Smooth muscle cell of the brain vasculature (primary cell): ENCODE measurements at places on chromosomes 2 and 18.

- no peak for DNase-seq
Observed at GRCh38 chr2:184727813-184728212, 129.5 kb downstream of the ZNF804A start.

DNA sequence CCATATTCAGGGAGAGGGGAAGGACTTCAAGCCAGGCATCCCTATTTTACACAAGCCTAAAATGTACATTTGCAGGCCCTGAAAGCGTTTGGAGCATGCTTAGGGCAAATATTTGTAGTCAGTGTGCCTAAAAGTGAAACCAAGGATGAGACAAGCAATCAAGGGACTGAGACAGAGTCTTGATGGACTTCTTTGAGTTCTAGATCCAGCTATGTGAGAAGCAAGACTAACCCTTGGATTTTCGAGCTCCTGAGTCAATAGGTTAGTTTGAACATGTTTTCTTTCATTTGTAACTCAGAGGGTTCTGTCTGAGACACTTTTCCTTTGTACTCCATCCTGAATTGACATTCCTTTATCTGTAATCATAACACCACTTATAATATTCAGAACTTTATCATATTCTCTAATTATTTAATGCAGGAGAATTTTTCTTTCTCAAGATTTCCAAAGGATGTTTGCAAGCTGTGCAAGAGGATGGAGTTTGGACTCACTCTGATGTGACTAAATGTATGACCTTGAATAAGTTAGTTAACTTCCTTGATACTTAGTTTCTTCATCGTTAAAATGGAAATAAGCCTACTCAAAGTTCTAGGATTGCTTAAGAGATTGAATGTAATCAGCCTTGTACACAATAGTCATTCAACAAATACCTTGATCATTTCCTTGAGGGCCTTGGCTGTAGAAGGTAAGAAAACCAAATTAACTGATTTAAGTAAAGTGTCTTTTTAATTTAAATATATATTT lies 1237.8 kb upstream of the ZEB2 start:
- no peak for DNase-seq

DNA sequence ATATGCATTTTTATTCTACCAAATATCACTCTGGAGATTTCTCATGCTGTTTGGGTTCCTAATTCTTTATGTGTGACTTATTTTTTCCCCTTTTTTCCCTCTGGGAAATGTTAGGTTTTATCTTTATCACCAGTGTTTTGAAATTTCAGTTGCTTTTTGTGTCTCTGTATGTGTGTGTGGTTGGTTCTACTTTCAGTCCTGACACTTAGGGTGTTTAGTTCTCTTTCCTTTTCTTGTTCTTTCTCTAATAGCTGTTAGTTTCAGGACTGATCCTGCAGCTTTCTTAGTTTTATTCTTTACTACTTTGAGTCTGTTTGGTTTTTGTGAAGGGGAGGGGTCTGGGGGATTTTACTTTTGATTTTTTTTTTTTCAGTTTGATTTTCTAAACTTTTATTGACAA lies 23.1 kb downstream of the PPM1B start:
- no peak for DNase-seq

DNA sequence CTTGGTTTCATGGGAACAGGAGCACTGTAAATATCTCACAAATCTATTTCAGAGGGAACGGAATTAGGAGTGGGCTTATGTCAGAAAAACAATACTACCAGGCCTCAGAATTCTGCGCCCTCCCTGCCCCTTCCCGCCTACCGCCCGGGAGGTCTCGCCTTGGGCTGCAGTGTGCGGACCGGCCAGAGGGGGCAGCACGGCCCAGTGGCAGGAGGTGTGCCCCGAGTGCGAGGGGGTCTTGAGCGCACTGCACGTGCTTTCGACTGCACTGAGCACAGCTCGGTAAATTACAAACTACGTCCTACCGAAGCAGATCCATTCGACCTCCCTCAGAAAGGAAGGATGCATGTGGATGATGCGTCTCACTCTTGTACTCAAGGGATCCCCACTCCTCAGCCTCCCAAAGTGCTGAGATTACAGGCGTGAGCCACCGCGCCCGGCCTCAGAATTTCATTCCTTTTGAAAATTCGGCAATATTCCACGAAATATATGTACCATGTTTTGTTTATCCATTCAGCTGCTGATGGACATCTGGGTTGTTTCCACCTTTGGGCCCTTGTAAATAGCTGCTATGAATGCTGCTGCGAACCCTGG lies 297.0 kb downstream of the BCL2 start:
- no peak for DNase-seq

GRCh38 chr18:28039691-28040090 lies 137.2 kb downstream of the CDH2 start:
- DNase-seq, result no peak

DNA sequence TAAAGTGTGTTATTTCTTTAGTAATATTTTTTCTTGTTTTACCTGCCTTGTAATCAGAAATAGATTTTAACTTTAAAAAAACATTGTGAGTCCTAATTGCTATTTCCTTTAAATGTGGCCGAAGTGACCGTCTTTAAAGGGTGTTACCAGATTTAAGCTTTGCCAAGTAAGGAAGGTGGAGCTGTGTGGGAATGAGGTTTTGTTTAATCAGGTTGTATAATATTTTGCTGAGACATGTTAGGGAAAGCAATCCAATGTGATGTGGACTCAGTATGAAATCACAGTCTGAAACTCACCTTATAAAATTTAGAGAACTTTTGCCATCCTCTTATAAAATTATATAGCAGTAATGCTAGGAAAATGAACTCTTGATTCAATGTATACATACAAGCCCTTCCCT lies 32.9 kb upstream of the ITPRID2 start:
- DNase-seq, result no peak

- no peak for DNase-seq
Observed at GRCh38 chr18:40707797-40708196, 1247.2 kb upstream of the PIK3C3 start.

DNA sequence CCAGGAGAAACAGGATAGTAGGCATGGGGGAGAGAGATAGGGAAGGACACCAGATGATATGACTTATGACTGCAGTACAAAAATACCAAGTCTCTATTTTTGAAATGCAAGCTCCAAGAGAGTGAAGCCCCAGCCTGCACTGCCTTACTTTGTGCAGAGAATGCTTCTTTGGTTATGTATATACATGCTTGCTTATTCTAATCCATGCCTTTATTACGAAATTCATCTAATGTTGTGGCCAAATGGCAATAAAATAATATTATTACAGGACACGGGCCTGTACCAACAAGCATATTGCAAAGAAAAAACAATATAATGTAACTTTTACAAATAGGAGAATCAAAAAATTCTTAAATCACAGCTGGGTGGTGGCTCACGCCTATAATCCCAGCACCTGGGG lies 110.8 kb downstream of the BCL11A start:
- no peak for DNase-seq

- DNase-seq, result no peak
Observed at GRCh38 chr2:189142893-189143759, 36.4 kb downstream of the COL5A2 start.

DNA sequence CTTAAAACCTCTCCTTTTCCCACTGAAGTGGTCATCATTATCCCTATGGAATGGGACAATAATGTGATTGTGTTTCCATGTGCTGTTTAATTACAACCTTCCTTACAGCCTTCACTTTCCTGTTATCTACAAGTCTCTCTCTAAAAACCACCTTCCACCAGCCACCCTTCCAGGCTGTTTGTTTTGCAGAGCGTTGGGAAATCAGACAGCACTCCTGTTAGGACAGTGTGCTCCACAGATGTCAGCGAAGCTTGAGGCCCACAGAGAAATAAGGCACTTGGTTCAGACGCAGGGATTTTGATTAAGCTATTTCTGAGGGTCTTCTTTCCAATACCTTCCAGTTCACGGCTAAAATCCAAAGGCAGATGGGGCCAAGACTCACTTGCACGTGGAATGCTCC lies 32.3 kb upstream of the ASPRV1 start:
- DNase-seq, result no peak

DNA sequence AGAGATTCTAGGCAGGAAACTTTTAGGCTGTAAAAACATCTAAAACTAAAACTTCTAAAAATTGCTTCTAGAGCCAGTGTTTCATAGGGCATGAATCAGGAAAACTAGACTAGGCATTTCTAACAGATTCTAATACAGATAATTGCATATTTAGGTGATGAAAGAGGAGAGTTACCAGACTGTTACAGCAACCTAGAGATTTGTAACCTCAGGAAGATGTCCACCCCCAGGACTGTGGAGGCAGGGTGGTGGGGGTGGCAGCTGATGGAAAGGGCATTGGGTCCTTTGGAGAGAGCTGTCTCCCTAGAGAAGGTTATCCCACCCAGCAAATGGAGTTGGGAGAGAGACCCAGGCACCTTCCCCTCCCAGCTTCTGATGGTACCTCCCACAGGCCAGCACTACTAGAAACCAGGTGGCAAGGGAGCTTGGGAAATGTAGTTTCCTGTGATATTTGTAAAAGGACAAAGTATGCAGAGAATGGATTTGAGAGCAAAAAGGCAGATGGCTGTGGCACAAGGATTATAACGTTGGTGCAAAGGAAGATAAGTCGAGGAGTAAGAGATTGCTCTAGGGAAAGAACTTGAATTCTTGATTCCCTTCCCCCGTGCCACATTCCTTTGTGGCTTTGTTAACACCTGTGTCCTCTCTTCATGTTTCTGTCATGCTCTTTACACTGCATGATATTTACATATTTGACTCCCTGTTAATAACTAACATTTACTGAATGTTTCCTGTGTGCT lies 75.6 kb upstream of the MGAT5 start:
- no peak for DNase-seq

GRCh38 chr18:75507636-75508035 lies 80.1 kb upstream of the SMIM21 start:
- DNase-seq, result no peak

GRCh38 chr2:23654756-23655155 lies 269.8 kb downstream of the KLHL29 start:
- DNase-seq, result no peak

DNA sequence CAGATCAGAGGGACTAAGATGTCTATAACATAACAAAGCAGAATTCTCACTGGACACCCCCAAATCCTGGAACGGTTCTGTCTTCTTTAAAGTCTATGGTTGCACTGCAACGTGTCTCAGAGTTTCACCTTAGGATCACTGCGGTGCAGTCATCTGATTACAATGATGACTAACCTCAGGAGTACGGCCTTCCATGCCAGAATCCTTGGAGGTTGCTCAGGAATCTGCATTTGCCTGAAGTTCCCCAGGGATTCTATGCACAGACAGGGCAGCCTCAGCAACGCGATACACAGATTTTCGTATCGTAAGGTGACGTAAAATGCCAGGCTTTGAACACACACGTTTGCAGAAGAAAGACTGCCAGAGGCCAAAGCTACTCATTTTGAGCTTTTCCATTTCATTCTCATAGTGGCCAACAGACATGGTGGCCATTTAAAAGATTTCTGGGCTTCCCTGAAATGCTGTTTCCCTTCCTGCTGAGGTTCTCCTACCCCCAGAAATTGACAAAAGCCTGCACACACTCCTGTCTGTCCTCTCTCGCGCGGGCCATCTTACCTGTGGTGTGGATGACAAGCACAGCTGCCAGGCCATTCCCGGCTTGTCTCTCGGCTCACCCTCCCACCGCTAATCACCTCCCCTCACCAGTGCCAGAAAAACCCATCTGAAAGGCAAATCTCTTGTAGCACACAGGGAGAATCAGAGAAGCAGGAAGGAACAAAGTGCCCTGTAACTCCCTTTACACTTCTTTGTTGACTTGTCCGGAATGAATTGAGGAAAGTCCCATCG lies 148.8 kb downstream of the ACKR3 start:
- no peak for DNase-seq

- no peak for DNase-seq
Observed at GRCh38 chr2:99259465-99259864, 4.0 kb upstream of the LYG2 start.

DNA sequence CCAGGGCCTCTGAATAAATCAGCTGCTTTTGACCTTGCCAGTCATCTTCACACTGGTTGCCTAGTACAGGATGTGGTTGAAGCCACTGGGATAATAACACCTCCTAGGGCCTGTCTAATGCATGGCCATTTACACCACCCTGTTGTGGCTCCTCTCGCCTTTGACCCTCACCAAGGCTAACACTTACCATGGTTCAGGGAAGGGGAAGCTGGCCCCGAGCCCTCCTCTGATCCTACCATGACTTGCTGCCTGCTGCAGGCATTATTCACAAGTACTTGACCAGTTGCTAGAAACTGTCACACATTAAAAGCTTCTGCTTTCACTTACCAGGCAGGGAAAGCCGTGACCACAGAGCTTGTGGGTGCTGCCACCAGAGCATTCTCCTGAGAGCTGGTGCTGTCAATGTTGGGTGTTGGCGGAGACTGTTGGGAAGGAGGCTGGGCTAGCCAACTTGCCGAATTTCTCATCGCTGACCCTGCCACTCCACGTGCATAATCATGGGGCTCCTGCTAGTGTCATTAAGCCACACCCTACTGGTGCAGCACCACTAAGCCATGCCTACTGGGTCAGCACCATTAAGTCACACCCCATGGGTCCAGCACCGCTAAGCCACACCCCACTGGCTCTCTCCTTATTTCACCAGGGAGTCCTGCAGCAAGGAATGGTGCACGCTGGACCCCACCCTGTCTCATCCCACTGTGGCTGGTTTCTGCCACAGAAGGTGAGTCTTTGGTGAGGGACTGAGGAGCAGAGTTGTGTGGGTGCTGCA lies 47.0 kb upstream of the TTC39C start:
- DNase-seq, result no peak

GRCh38 chr2:115650827-115651226 lies 1208.4 kb downstream of the DPP10 start:
- no peak for DNase-seq

- DNase-seq, result no peak
Observed at GRCh38 chr2:35548171-35548570, 807.4 kb upstream of the CRIM1 start.
